Endothelial cell of umbilical vein (primary cell): ENCODE measurements at places on chromosomes 7 and 10. TPM values are rescaled to one million over a fixed set of nuclear protein-coding genes. Genes with fewer than 3 reads are reported as not detected.

DNA sequence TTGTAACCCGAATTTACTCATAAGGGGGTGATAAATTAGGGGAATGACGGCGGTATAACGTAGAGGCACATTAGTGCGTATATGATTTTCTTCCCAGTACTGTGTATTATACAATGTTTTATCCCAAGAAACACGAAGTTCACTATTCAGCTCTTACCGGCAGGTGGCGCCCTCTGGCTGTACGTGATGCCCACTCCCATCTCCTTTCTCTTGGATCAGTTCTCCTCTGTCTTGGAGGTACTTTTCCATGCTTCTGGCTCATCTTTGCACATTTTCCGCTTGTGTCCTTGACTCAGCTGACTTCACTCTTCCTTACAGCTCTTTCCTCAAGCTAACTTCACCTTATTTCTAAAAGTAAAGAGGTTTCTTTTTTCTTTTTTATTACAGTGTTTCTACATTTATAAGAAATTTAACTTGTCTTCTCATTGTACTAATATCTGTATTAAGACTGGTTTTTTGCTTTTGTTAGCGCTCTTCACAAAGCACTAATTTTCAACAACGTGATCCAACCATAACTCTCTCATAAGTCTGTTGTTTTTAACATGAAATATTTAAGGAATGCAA is 21.3 kb downstream of the TMEM176B start:
- no peak overlapping the region for H3K27ac ChIP-seq
- H3K4me1 ChIP-seq, result no peaks in the 10 kb centered on the region
- H3K4me3 ChIP-seq, result no peak overlapping the region
- H3K36me3 ChIP-seq, result no peaks in the 10 kb centered on the region
- peaks cover 13% of the 10 kb centered on the region for H3K27me3 ChIP-seq

The ABCC2 gene
- total RNA-seq, result 1.7 and 3.3 TPM in 2 replicates

The DLX5 gene
- not detected in 2 replicates for total RNA-seq

The ABCB1 gene
- 7.1 and 13.4 TPM in 2 replicates for total RNA-seq

The COG5 gene
- 42.4 and 45.3 TPM in 2 replicates for total RNA-seq
